IPS DF 19.7 (cell line): ENCODE measurements at places on chromosomes 4 and X.

DNA sequence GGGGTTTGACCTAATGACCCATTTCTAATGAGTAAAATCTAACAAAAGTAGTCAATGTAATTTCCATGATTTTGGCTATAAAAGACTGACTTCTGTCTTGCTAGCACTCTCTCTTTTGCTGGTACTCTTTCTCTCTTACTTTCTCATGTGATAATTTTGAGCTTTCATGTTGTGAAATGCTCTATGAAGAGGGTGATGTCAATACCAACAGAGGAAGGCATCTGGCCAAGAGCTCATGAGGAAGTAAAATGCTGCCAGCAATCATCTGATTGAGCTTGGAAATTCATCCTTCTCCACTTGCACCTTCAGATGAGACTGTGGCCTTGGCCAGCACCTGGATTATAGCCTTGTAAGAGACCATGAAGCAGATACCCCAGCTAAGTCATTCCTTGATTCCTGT lies 347.7 kb downstream of the HS3ST1 start:
- DNase-seq: no peak

GRCh38 chr4:186760576-186760975 lies 36.9 kb upstream of the FAT1 start:
- no peak for DNase-seq

- DNase-seq: no peak
Measured at GRCh38 chr4:7806338-7807090, 133.1 kb downstream of the AFAP1 start.

GRCh38 chr4:140806163-140806562 lies 50.0 kb upstream of the TBC1D9 start:
- DNase-seq: no peak

- DNase-seq: no peak
Measured at GRCh38 chr4:102334624-102335023, 10.7 kb downstream of the SLC39A8 start.
